ENCODE measurements at places on chromosomes 11 and 22.
A peak's percentile ranks its signal among the peaks of the same experiment; 100 is the strongest.

DNA sequence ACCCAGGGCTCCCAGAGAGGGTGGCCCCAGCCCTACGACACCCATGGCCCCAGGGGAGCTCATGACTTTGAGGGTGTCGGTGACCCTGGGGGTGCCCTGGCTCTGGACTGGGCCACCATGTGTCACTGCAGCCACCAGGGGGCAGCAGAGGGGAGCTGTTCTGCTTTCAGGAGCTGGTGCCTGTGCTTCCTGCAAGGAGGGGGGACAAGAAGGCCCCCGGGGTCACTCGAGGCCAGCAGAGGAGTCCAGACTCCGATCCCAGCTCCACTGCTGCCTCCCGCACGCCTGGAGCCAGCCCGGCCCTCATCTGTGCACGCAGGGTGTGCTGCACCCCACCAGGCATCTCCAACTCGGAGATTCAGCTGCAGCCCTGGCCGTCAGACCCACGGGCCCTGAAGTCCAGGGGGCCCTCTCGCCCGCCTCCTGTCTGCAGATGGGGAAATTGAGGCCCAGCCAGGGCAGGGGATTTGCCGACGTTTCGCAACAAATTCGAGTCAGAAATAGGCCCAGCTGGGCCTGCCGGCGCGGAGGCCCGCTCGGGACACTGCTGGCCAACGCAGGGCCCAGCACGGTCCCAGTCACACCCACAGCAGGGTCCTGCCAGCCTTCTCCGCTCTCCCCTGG lies 29.5 kb upstream of the WNT7B start:
- peak; percentile 86 for DNase-seq

GRCh38 chr22:44332946-44333345 lies 20.2 kb upstream of the SHISAL1 start:
- DNase-seq, result no peak

- DNase-seq, result no peak
These were observed 12.8 kb downstream of the AQP11 start for GRCh38 chr11:77602381-77603088.

DNA sequence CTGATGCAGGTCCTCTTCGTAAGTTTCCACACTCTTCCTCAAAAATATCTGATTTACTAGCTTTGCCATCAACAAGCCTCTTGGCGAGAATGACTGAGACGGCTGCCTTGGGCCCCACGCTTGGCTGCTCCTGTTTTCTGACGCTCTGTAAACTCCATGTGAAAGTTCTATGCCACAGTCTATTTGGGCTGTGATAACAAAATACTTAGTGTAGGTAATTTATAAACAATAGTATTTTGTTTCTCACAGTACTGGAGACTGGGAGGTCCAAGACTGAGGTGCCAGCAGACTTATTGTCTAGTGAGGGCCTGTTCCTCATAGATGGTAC lies 123.2 kb upstream of the SORL1-AS1 start:
- no peak for DNase-seq

- no peak for DNase-seq
These were observed 107.5 kb upstream of the SESN3 start for GRCh38 chr11:95338430-95338991.

DNA sequence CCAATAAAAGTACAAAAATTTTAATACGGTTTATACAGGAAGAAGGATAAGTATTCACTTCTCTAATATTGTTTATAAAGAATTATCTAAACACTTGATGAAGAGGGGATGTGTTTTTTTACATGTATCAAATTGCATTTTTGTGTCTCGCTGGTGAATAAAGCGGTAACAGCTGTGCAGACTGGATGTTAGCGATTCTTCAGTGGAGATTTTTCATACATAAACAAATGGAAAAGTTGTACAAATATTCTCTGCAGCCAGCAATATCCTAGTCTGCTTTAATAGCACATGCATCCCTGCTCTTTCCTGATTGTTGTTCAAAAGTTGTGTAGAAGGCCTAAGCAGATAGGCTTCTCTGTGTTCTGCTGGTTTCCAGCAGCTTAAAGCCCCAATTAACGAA lies 369.3 kb downstream of the SOX6 start:
- DNase-seq, result no peak

DNA sequence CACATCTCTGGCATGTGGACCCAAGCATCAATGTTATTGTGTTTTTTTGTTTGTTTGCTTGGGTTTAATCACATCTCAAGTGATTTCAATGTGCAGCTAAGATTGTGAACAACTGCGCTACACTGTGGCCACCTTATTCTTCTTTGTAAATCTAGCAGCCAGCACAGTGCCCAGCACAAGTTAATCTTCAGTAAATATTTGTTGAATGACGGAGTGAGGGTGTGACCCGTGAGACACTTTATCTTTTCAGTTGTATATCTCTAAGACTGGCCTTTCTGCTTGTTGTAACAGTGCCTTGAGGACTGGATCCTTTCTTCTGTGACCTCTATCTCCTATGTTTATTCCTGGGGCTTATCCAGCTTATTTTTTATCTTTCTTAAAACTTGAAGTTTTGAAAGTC lies 21.4 kb upstream of the AMOTL1 start:
- DNase-seq, result no peak

DNA sequence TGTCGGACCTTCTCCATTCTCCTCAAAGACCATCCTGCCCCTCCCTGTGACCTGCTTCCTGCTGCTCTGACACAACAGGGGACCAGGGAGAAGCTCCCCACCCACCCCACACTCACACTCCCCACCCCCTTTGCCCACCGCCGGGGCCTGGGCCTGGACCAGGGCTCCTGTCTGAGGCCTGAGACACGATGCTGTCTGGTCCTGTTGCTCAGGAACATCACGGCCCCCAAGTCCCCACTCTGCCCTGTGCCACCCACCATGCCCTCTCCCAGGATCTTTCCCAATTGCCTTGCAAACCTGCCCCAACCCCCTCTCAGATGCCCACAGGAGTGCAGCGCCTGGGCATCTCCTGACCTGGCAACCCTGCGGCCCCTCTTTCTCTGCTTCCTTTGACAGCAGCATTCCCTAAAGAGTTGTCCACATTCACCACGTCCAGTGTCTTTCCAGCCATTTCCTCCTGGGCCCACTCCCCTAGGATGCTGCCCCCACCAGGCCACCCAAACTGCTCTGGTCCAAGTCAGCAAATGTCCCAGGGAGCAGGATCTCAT lies 10.8 kb downstream of the CSF2RB start:
- DNase-seq, result no peak

DNA sequence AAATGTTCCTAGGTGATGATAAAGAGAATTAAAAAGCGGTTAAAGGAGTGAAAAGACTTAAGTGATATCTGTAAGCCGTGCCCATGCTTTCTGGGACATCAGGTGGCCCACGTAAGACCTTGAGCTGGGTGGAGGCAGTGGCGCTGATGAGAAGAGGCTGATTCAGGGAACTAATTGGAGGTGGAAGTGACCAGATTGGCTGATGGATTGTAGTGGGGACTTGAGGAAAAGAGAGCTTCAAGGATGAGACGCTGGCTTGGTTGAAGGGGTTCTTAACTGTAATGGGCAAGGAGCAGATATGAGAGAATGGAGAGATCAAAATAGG lies 69.1 kb upstream of the EP300 start:
- DNase-seq, result no peak

DNA sequence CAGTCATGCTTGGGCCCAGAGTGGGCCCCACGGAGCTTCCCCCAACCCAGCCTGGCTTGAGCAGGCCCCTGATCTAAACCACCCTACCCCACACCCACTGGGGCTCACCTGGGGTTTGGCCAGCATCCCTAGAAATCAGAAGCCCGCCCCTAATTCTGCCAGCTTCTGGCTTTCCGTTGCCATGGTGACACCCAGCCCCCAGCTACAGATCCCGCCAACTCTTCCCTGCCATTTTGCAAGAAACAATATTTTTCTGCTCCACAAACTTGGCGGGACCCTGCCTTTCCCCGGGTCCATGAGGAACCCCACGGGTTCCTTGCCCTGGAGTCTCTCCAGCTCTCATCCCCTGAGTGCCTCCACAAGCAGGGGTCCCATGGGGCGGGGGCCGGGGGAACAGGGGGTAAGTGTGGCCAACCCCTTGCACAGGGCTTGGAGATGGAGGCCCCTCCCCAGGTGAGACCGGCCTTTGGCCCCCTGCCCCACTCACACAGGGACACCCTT lies 90.0 kb downstream of the CDKN1C start:
- no peak for DNase-seq

- DNase-seq, result no peak
These were observed 564.4 kb upstream of the LUZP2 start for GRCh38 chr11:23932485-23932898.

- DNase-seq, result no peak
These were observed 930.7 kb downstream of the BRD1 start for GRCh38 chr22:48896766-48897644.

DNA sequence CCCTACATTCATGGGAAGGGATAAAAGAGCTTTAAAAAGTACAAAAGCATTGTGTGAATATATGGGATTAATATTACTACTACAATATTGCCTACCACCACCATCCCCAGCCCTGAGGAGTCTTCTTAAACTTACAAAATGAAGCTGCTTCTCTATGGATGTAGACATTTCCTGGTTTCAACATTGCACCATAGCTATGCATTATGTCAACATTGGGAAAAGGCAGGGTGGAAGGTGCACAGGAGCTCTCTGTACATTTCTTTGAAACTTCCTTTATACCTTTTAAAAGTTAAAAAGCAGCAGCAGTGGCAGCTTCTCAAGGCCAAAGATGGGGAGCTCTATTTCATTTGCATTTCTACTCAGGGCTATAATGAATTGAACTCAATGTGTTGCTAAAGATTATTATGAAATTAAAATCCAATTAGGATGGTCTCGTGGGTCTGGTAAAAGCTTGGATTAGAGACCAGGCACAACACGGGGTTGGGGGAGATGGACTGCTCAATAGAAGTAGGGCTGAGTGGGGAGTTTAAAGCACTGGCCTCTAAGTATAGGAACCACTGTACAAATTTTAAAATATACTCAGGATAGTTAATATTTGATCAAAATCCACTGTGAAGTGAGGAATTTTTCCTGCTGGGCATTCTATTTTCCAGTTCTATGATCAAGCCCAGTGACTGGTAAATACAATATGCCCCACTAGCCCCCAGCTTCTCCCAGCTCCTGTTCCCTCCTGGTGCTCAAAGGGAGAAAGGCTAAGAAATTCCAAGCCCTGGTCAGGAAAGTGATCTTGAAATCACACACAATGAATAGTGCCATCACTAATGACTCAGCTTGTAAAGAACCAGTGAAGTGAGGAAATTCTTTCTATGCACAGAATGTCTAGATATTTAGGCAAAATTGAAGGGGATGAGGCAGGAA lies 362.7 kb upstream of the CCDC90B start:
- no peak for DNase-seq

DNA sequence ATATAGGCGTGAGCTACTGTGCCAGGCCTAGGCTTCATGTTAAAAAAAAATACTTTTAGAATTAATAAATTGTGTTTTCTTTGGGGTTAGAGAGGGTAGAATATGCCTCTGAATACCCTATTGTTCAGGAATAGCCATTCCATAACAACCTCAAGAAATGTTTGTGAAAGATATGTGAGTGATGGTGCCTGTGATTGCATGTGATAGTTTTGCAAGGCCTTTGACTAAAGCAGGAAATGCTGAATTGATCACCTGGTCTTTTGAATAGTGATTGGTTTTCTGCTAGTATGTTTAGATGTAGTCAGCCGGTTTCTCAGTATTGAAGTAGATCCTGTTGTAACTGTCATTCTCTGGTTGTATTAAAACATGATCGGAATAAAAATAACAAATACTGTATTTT lies 73.4 kb downstream of the UVRAG start:
- no peak for DNase-seq

DNA sequence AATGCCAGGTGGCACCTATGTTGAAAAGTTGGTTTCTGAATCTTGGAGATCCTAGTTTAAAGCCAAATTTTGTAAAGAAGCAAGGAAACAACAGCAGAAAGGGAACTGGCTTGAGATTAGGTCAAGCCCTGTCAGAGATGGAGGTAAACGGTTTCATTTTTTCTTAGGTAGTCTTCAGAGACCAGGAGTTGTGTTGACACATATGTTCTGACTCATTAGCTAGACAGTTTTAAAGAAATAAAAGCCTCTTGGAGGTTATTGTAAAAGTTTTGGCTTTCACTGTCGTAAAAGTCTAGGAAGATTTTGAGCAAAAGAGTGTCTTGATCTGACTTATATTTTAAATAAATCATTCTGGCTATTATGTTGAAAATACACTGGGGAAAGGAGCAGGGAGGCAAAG lies 151.5 kb upstream of the CTSC start:
- no peak for DNase-seq

DNA sequence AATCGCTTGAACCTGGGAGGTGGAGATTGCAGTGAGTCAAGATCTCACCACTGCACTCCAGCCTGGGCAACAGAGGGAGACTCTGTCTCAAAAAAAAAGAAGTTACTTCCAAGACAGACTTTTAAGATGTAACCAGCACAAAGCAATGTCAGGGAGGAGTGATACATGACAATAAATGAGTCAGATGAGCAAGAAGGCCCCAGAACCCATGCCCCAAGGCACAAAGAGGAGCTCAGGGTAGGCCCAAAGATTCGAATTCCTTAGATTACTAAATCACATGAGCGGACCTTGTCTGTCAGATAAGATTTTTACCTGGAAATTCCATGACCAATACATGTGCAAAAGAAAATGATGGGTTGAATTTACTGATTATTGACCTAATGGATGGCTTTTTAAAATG lies 10.5 kb upstream of the JHY start:
- no peak for DNase-seq

DNA sequence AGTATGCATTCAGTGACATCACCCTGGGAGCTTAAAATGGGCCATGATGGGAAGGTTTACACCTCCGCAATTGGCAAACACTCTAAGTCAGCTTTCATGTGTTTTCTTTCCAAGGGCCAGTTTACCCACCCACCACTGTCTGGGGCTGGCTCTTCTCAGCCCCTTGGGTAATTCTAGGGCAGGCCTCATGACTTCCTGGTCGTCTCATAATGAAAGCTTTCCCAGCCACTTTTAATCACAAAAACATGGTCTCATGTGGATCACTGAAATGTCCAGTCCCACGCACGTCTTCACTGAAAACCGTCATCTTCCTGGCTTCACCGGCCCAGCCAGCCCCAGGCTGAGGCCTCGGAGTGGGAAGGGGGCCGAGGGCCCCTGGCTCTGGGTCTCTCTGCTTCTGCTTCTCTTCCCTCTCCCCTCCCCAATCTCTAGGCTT lies 58.5 kb upstream of the ANO1 start:
- DNase-seq, result no peak

DNA sequence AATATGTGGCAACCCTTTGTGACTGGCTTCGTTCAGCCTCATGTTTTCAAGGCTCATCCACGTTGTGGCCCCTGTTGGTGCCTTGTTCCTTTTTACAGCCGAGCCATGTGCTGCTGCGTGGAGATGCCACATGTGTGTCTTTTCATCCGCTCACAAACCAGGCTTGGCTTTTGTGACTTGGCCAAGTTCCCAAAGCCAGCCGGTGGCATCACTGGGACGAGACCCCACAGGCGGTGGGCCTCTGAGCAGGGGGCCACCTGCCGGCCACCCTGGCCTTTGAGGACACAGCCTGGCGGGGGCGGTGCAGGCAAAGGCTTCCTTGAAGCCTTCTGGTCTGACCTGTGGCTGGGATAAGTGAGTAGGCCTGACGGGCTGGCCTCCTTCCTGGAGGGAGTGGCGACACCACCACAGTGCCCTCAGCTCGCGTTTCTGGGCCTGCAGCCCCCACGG lies 10.5 kb downstream of the GRK2 start:
- DNase-seq, result no peak

- peak; percentile 90 for DNase-seq
These were observed 2.1 kb upstream of the MEI1 start for GRCh38 chr22:41697126-41697775.

GRCh38 chr11:132862933-132863332 lies 669.4 kb downstream of the OPCML start:
- no peak for DNase-seq
